HepG2 (cell line): ENCODE measurements at places on chromosomes 1 and 21. TPM values are rescaled to one million over a fixed set of nuclear protein-coding genes. Genes with fewer than 3 reads are reported as not detected.
A peak's percentile ranks its signal among the peaks of the same experiment; 100 is the strongest.

GRCh38 chr1:153392258-153392657 is 1.4 kb upstream of the S100A8 start:
- no peak for DNase-seq

The SIM2 gene
- total RNA-seq: 0.53 TPM in 2 replicates

GRCh38 chr1:9344426-9345200 is 51.9 kb downstream of the SPSB1 start:
- no peak for DNase-seq

- DNase-seq: no peak
Measured at GRCh38 chr1:36871146-36871971, 163.0 kb downstream of the GRIK3 start.

DNA sequence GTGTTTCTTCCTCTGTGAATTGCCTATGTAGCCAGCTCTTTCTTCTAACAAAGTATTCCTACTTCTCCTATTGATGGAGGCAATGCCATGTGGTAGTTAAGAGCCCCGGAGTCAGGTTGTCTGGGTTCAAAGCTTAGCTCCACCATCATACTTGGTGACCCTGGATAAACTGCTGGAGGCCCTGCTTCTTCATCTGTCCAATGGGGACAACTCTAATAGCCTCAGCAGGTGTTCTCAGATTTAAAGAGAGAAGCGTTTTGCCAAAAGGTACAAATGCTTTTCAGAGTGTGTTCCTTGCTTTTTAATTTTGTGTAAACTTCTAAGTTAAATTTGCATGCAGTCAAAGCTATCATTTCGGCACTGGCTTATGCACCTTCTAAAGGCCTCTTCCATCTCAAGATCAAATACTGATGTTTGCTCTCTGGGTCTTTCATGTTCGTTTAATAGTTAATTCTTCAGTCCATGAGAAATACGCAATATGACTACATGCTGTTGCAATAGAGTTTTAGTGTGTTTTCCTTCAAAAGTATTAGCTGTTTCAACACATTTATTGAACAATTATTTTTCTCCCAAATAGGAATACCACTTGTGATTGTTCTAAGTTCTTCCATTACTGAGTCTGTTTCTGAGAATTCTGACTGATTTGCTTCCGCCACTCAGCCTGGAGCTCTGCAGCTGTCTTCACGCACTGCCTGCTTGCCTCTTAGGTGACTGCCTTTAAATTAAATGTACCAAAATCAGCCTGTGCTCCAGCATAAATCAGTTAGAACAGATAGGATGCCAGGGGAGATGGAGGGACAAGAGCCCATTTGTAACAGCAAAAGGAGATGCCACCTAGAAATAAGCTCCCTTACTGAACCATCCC is 75.6 kb downstream of the CAPZB start:
- peak; percentile 86 for DNase-seq

- no peak for DNase-seq
Measured at GRCh38 chr1:208951908-208952307, 631.6 kb upstream of the CAMK1G start.

DNA sequence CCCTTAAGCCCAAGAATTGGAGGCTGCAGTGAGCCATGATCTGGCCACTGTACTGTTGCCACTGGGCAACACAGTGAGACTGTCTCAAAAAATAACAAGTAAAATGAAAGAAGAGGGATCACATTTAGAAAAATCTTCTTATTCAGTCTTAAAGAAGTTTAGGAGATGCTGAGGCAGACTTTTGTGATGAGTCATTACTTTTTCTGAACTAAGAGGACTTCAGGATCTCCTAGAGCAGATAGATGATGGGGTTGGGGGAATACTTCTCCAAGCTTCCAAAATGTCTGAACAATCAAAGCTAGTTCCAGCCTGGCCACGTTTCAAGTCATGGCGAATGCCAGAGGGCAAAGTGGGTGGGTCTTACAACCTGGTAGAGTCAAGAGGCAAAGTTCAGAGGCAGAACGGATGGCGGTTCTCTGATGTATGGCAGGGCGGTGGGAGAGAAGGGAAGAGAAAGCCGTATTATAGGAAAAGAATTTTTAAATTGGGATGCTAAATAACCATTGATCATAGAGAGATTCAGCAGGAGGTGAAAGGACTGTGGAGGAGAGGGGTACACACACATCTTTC is 2.1 kb upstream of the CIART start:
- peak; percentile 70 for DNase-seq

The RXFP4 gene
- 0.38 TPM in 1 of 2 replicates, not detected in the other for total RNA-seq

- no peak for DNase-seq
Measured at GRCh38 chr1:74362691-74363090, 127.5 kb downstream of the TNNI3K start.

The USP48 gene
- 29.9 and 30.4 TPM in 2 replicates for total RNA-seq

- DNase-seq: no peak
Measured at GRCh38 chr1:157732755-157733154, 32.2 kb upstream of the FCRL3 start.

The TNFSF4 gene
- total RNA-seq: 2.4 and 3.2 TPM in 2 replicates

DNA sequence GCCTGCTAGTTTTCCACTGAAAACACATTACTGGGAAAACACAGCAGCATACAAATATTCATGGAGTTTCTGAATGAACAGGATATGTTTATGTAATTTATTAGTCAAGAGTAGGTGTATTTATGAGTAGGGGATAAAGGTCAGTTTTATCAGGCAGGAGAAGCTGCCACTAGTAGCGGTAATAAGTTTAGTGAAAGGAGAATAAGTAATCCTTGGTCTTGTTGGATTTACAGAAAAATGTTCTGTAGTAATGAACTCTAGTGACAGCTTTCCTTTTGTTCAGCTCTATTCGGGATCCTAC is 1.2 kb downstream of the MAST2 start:
- no peak for DNase-seq

GRCh38 chr1:236282425-236282716 is 613 bp upstream of the ERO1B start:
- DNase-seq: no peak

The TGFB2 gene
- total RNA-seq: not detected in 2 replicates

The HHIPL2 gene
- 0.07 and 0.53 TPM in 2 replicates for total RNA-seq

DNA sequence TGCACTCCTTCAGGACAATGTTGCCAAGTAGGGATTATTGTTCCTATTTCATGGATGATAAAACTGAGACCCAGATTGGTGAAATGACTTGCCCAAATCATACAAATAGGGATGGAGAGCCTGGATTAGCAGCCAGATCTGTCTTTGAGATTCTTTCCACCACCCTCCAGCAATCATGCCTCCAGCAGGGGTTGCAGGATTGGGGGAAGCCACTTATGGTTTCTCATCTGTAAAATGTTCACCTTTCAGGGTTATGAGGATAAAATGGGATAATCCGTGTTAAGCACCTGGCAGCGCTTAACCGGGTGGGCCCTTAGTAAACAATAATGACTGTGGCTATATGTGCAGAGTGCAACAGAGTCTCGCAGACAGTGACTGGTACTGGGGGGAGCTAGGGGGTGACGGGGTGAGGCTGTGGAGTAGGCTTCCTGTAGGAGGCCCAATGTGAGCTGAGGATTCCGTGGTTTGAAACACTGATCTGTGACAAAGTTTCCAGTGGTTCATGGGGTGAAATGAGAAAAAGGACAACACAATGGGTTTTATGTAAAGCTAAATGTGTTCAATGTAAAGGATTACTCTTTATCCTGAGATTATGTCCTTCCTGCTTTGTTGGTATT is 33.7 kb upstream of the FOXO6 start:
- DNase-seq: no peak

The NR1I3 gene
- 0.60 and 0.95 TPM in 2 replicates for total RNA-seq

DNA sequence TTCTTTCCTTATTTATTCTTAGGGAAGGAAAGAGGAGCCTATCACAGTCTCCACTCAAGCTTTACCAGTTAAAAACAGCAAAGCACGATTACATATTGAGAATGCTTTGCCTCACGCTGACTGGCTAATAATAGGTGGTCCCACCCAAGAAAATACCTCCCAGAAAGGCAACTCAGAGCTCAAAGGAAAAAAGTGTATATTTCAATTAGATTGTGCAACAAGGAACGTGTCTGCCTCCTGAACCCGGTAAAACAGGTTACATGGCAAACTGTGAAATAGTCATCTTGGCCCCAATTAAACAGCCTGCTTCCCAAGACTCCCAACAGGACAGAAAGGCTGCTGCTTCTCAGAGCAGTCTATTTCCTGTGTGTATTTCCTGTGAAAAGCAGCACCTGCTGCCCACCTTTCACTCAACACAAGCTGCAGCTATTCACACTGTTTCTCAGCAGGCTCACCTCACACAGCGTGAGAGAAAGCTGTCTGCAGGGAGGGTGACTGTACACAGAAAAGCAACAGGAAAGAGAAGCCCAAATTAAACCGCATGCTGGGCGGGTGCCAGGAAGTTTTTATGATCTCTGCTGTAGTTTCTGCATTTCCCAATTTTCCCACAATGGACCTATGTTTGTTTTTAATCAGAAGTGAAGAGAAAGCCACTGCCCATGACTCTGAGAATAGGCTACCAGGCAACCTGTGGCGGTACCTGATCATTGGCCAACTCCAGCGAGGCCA is 44.0 kb downstream of the URB1 start:
- DNase-seq: no peak

The AADACL4 gene
- total RNA-seq: not detected in 2 replicates
